ENCODE measurements at places on chromosomes 3 and 15. TPM values are rescaled to one million over a fixed set of nuclear protein-coding genes. Genes with fewer than 3 reads are reported as not detected.
A peak's percentile ranks its signal among the peaks of the same experiment; 100 is the strongest.

Gene HACD2
- 55.3 TPM for polyA plus RNA-seq

Gene SIDT1
- polyA plus RNA-seq, result 2.7 TPM

DNA sequence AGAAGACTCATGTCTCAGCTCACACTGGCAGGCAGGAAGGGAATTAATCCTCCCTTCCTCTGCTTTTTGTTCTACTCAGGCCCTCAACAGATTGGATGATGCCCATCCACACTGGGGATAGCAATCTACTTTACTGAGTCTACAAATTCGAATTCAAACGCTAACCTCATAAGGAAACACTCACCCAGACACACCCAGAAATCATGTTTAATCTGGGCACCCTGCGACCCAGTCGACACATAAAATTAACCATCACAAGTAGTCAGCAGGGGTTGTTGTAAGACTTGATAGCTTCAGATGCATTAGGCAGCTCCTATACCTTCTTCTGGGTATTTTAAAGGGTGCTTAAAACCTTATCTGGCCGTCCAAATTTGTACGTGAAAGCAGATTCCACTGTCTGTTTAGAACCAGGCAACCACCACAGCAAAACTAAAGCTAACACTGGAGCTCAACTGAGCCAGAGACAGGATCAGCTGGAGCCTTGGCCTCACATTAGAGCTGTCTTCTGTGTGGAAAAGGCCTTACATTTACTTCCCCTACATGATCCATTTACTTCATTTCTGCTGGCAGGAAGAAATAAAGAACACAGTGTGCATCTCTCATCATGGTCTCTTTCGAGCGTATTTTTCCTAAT, 407.3 kb upstream of the PPP2R3A start:
- no peak for DNase-seq

DNA sequence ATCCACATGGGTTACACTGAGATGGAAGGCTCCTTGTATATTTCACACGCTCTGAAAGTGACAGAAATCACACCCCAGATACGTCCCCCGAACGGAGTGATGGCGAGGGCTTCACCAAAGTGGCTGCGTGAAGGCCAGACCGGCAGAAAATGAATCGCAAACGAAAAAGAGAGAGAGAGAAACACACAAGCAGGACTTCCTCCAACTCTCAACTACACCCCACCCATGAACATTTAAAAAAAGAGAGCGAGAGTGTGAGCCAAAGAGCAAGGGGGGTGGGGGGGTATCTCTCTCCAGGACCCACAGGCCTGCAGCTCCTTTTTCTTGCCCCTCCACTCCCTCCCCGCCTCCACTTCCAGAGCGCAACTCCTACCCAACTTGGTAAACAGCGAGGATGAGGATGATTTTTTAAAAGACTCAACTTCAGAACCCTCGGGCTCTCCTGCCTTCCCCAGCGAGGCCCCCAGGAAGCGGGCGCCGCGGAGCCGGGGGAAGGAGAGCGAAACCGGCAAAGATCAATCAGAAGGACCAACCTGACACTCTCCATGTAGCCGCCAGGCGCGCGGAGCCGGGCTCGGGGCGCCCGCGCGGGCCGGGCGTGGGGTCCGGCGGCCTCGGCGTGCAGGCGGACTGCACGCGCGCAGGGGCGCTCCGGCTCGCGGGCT, 519.1 kb downstream of the FOXP1 start:
- peak; percentile 48 for DNase-seq

- DNase-seq, result no peak
Measured at GRCh38 chr3:13828501-13829265, 51.2 kb downstream of the WNT7A start.

- DNase-seq, result no peak
Measured at GRCh38 chr15:54506977-54507524, 528.8 kb downstream of the UNC13C start.

GRCh38 chr3:149448331-149448831, 26.1 kb upstream of the TM4SF4 start:
- DNase-seq, result no peak

- no peak for DNase-seq
Measured at GRCh38 chr3:17518189-17519059, 224.0 kb downstream of the TBC1D5 start.

DNA sequence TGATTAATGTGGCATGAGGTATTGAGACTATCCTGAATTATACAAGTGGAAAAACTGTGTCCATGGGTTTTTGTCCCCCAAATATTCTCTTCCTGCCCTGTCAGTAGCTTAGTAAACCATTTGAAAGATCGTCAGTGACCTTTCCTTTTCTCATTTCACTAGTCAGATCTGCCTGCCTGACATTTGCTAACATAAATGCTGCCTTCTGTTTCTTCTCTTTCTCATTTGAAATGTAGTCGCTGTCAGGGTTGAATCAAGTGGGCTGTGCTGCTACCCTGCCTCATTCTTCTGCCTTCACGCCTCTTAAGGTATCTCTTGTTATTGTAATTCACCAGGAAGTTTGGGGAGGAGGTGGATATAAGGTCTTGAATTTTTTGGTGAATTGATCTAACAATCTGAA, 67.5 kb downstream of the LRCH3 start:
- DNase-seq, result no peak

DNA sequence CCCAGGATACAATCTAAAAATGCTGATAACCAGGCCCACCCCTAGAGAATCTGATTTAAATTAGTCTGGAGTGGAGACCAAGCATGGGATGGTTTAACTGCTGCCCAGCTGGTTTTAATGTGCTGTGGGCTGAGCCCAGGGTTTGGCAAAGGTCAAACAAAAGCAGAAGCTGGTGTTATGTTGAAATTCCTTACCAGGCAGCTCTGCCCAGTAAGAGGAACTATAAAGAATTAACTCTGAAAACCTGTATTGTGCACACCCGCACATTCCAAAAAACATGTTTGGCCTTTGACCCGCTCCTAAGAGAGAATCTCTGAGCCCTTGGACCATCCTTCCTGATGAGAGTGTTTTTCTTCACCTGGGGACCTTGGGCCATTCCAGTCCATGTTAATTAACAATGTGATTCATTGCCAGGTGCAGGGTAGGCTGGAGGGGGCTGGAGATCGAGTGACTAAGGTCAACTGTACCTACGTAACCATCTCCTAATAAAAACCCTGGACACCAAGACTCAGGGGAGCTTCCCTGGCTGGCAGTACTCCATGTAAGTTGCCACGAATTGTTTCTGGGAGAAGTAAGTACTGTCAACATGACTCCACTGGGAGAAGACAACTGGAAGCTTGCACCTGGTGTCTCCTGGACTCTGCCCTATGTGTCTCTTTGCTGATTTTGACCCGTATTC, 10.9 kb downstream of the CCDC13 start:
- no peak for DNase-seq

DNA sequence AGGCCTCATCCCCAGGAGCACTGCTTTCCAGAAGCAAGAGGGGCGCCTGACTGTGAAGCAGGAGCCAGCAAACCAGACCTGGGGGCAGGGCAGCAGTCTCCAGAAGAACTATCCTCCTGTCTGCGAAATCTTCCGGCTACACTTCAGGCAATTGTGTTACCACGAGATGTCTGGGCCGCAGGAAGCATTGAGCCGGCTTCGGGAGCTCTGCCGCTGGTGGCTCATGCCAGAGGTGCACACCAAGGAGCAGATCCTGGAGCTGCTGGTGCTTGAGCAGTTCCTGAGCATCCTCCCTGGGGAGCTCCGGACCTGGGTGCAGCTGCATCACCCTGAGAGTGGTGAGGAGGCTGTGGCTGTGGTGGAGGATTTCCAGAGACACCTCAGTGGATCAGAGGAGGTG, 2.1 kb downstream of the ZKSCAN7 start:
- DNase-seq, result no peak

DNA sequence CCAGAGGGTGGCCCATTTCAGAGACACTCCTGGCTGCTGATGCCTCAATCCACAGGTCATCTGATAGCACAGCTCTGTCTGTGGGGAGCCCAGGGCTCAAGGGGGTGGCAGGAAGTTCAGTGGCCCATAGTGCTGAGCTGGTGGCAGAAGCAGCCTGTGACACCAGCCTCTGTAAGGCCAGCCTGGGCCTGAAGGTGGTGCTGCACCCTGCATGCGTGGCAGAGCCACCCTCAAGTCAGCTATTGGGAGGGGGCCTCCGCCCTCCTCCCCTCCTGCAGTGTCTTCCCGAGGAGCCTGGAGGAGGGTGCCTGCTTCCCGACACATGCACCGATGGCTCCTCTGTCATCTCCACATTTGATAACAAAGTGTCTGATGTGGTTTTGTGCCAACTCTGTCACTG, 3.0 kb downstream of the PLA1A start:
- no peak for DNase-seq

DNA sequence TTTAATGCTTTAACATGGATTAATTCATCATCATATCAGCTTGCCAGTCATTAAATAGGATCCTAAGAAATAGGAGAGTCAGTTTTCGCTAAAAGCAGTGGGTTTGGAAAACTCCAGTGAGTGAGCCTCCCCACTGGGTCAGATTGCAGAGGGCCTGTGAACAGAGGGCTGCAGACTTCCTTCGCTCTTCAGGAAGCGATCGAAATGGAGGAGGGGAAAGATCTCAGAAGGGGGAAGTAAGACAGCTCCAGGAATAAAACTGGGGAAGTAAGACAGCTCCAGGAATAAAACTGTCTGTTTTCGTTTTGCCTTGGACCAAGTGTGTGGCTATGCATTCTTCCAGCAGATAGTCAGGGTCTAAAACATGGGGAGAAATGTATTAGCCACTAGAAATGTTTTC, 124.8 kb upstream of the C15orf61 start:
- no peak for DNase-seq

DNA sequence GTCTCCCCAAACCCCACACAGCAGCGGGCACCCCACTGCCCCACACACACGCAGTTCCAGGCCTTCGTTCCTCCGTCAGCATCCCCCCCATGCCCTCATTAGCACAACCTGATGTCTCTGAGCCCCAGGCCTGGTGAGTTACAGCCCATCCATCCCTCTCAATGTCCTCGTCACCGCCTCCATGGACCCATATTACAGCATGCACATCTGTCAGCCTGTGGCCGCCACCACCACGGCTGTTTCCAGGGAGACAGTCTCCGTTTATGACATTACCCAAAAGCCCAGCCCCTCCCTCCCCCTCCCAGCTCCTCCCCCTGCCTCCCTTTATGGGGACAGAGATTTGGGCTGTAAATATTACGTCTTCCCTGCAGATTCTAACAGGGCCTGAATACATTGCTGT, 143.1 kb upstream of the LINGO1 start:
- DNase-seq, result no peak
